ENCODE measurements at places on chromosomes 3 and 15.

GRCh38 chr3:119350114-119350513, 55.9 kb downstream of the ARHGAP31 start:
- no peak for DNase-seq

GRCh38 chr15:51396921-51397320, 55.5 kb downstream of the GLDN start:
- DNase-seq, result no peak

DNA sequence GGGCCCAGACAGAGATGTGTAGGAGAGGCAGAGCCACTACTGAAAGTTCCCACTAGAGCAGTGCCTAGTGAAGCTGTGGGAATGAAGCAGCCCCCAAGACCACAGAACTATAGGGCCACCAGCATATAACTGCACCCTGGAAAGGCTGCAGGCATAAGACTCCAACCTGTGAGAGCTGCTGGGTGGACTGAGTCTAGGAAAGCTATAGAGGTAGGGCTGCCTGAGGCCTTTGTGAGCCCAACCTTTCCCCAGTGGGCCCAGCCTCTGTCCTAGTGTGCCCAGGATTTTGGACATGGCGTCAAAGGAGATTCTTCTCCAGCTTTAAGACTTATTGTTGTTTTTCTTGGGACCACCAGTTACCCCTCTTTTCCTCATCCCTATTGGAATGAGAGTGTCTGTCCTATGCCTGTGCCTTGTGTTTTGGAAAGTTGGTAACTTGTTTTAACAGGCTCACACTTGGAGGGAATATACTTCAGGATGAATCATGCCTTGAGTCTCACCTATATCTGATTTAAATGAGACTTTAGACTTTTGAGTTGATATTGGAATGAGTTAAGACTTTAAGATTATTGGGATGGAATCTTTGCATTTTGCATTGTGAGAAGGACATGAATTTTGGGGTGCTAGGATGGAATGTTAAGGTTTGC, 28.1 kb downstream of the SLMAP start:
- DNase-seq, result no peak

GRCh38 chr15:33810806-33811205, 157.5 kb upstream of the CHRM5 start:
- DNase-seq, result no peak

- DNase-seq, result no peak
Observed at GRCh38 chr3:127676921-127677351, 4.2 kb downstream of the ABTB1 start.

DNA sequence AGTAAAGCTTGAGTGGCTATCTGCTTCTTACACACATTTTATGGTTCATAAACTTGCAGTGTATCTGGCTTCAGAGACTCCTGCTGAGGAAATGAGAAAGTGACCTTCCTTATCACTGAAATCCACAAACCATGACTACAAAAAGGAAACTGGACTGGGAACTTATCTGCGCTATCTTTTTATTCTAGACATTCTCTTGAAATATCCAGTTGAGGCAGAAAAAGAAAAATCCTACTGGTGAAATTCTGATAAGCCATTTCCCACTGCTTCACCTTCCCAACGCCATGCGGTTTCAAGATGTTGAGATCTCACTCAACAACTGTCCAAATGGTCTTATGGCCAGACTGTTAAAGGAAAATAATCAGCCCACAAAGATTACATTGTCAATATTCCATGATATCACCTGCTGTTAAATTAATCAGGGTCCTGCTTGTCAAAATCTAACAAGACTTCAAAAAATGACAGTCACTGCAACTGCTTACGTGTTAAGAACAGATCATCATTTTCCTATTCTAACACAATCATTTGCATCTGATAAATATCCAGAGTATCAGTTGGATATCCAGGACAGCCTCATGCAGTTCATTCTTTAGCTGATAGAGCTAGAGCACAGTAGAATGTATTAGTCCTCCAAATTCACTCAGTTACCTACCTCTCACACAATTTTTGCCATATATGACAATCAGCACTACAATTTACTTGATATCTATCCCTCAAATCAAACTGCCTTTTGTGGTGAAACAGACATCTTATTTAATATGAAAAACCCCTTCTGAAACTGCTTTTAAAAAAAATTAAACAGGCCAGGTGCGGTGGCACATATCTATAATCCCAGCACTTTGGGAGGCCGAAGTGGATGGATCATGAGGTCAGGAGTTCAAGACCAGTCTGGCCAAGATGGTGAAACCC, 538.1 kb downstream of the MAGI1 start:
- DNase-seq, result no peak

- no peak for DNase-seq
Observed at GRCh38 chr3:60764870-60765269, 486.4 kb downstream of the FHIT start.
